GM12878 (cell line): ENCODE measurements at places on chromosomes 5 and 9.

GRCh38 chr9:128550770-128551656, 1.4 kb upstream of the SPTAN1 start:
- no peak for DNase-seq

GRCh38 chr9:13263511-13263910, 16.0 kb downstream of the MPDZ start:
- no peak for DNase-seq

GRCh38 chr9:89759572-89759971, 154.8 kb downstream of the GADD45G start:
- DNase-seq, result no peak

- no peak for DNase-seq
These were observed 147.3 kb upstream of the FST start for GRCh38 chr5:53333160-53333559.

DNA sequence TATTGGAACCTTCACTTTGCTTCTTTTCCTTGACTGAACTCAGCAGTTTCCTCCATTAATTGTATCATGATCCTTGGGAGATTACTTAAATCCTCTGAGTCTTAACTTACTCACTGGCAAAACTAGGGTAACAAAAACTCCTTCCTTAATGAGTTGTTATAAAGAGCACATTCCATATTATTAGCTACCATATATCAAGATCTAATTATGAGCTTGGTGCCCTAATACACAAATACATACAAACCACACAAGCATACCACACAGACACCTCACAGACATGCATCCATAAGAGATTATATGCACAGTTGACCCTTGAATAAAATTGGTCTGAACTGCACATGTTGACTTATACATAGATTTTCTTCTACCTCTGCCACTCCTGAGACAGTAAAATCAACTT, 2.5 kb upstream of the SPINK7 start:
- no peak for DNase-seq

- no peak for DNase-seq
These were observed 308.7 kb upstream of the BRINP1 start for GRCh38 chr9:119677811-119678505.

DNA sequence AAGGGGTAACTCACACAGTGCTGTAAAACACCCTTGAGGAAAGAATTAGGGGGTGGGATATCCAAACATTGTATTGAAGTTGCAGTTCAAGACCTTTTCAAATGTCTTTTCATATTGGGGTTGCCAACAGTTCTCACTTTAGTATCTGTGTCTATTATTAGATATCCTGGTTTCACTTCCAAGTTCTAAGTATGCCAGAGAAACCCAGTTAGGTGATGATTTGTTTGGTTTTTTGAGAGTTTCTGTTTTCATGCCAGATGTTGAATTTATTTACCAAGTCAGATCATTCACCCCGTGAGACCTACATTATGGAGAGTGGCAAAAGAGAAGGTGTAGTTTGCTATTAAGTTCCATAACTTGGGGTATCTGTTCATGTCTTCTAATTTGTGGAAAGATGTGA, 64.5 kb downstream of the C9orf152 start:
- DNase-seq, result no peak

GRCh38 chr5:3954199-3954598, 358.6 kb downstream of the IRX1 start:
- no peak for DNase-seq

- no peak for DNase-seq
These were observed 234.5 kb downstream of the CRB2 start for GRCh38 chr9:123590499-123590898.

GRCh38 chr9:75488719-75489110, 400.4 kb downstream of the OSTF1 start:
- no peak for DNase-seq

DNA sequence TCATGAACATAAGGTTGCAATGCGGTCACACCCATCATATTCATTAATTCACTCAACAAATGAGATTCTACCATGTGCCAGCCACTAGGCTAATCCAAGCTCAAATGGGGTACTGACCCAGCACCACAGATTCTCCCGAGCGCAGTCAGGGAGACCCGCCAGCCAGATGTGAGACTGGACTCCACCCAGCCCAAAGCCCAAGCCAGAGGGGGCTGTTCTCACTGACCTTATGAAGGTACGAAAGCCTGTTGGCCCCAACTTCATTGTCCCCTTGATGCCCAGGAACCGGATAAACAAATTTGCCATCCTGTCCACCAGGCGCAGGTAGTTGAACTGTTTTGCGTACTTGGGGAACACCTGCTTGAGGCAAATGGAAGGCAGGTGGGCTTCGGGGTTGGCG, 218.8 kb downstream of the DAB2IP start:
- no peak for DNase-seq

DNA sequence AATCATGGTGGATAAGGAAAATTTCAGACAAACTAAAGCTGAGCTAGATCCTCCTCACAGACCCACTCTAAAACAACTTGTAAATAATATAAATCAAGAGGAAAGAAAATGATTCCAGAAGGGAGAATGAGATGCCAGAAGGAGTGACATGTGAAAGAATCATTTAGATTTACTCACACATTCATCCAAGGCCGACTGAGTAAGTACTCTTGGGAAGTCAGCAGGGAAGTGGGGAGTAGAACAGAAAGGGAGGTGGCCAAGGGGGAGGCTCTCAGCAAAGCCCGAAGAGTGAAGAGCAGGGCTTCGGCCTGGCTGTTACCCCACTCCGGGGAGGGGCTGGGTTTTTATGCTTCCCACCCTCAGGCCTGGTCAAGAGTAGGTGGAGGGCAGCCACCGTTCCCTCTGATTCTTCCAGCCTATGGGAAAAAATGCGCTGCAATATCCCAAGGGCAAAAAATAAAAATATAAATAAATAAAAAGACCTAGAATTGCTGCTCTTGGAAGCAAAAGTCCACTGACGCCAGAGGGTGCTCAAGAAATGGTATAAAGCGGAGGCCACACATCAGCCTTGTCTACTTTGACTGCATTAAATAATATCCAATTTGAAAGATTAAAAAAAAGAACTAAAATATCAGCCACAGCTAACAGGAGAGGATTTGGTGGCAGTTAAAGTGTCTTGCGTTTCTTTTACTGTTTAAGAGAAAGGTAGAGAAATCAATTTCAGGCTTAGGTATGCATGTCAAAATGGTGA, 110.2 kb upstream of the COL5A1 start:
- no peak for DNase-seq

GRCh38 chr9:121474231-121474947, 25.3 kb downstream of the GGTA1 start:
- DNase-seq, result no peak

GRCh38 chr9:17810728-17811571, 232.1 kb downstream of the SH3GL2 start:
- no peak for DNase-seq

DNA sequence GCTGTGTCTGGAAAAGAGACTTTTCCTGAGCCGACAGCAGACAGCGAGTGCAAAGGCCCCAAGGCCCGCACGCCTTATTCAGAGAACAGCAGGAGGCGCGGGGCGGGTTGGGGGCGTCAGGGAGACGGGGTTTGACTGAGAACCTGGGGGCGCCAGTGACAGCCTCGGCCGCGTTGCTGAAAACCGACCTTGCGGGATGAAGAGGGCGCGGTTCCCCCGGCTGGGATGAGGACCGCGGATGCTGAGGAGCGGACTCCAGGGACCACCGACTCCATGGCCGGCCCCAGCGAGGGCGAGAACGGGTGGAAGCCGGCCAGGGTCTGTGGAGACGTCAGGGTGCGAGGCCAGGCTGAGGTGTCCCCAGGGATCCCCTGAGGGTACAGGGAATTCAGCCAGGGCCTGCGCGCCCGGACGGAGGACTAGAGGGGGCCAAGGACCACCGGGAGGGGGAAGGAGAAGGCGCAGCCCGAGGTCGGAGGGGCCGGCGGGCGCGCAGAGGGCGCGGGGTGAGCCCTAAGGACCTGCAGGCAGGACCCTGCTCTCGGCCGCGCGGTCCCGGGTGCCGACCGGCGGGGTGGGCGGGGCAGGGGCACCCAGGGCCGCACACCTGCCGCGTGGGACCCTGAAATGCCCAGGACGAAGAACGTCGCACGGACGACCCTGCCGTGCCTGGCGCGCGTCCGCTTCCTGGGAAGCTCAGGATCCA, 837 bp upstream of the AHRR start:
- no peak for DNase-seq

GRCh38 chr5:93598091-93599000, 15.3 kb downstream of the NR2F1 start:
- DNase-seq, result no peak

DNA sequence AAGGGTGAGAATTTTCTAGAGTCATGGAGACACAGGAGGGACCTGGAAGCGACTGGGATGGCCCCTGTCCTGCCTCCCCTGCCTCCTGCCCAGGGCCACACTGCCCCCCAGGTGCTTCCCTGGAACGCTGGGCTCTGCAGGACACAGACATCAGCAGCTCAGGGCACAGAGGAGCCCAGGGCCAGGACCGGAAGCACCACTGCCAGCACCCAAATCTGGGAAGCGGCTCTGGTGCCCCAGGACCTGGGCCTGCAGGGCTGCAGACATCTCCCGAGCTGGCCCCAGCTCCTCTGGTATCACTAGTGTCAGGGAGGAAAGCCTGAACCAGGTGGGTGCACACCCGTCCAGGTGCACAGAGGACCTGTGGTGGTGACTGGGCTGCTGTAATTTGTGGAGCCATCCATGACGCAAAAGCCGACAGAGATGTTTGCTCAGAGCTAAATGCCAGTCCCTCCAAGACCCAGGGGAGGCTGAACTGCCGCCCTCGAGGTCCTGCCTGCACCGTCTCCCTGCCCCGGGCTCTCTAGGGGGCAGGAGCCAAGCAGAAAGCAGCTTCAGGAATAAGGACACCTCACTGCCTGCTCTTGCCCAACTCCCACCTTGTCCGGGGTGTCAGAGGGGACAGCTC, 46.0 kb upstream of the SIMC1 start:
- no peak for DNase-seq

DNA sequence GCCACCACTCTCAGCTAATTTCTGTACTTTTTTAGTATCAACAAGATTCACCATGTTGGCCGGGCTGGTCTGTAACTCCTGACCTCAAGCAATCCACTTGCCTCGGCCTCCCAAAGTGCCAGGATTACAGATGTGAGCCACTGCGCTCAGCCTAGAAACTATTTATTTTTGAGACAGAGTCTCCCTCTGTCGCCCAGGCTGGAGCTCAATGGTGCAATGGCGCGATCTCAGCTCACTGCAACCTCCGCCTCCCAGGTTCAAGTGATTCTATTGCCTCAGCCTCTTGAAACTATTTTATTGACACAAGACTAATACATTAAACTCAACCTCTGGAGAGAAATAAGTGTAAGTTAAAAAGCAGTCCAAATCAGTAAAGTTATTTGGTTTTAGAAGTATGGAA, 34.0 kb downstream of the IL6ST start:
- no peak for DNase-seq

DNA sequence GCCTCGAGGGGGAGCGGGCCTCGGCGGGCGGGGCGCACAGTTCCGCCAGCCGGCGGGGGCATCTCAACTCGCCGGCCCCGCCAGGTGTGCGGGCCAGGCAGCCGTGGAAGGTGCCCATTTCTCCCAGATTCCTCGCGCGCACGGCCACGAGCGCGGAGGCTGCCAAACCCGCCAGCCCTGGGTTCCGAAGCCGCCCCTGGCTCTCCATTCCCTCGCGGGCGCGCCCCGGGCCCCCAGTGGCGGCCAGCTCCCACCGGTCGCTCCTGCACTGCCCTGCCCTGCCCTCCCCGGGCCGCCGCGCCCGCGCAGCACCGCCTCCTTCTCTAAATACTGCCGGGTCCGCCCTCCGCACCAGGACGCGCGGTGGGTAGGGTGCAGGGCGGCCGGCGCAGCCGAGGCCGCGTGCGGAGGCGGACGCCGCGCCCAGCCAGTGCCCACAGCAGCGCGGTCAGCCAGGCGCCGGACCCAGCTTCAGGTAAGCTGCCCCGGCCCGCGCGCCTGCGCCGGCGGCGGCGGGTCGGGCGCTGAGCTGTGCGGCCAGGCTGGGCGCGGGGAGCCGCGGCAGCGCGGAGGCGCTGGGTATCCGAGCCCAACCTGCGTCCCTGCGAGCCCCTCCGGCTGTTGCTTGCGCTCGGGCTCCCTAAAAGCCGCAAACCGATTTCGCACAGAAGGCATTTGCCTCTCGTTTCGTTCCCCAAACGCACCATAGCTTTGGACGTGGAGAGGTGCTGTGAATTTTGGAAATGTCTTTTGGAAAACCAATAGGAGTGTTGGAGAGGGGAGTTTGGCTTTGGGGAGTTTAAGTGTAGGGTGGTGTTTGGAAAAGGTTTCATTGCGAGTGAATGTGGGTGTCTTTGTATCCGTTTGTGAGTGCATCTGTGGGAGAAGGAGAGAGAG, at the start of gene TMEM171:
Gene TMEM171, plus strand, starts transcription at position 354 of the 897 bp plus-strand sequence. CDS start 2,799 bp downstream, outside the sequence.
- DNase-seq, result no peak

DNA sequence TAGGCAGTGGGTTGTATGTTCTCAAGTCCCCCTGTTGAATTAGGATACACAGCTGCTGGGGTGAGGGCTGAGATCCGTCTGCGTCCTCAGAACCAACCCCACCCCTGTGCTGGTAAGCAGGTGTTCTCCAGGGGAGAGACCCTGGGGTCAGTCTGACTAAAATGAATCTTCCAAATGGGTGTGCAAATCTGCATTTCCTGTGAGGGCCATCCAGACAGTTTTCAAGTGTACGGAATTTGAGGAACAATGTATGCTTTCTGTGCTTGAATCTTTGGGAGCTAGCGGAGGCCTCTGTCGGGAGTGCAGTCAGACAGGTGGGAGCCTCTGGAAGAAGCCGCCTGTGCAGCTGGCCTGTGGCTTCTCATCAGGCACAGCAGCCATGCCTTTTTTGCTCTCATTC, 122.9 kb downstream of the MACROH2A1 start:
- no peak for DNase-seq

- DNase-seq, result no peak
These were observed 21.1 kb downstream of the FBN2 start for GRCh38 chr5:128516978-128517377.

GRCh38 chr5:76787237-76787636, 31.6 kb upstream of the F2RL1 start:
- no peak for DNase-seq

DNA sequence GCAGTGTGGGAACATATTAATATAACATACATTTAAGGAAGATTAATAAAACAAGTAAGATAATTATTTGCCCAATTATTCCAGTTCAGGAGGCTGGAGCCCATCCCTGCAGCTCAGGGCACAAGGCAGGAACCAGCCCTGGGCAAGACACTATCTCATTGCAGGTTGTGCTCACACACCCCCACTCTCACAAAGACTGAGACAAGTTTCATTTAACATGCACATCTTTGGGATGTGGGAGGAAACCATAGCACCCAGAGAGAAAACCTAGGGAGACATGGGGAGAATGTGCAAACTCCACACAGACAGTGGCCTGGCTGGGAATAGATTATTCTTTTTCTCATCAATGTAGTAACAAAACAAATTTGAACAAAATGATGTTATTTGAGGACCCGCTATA, 279.1 kb downstream of the MCTP1 start:
- no peak for DNase-seq
